ENCODE measurements at places on chromosomes 7 and 10.

GRCh38 chr10:13658871-13659685 lies 72.3 kb downstream of the PRPF18 start:
- DNase-seq: no peak

GRCh38 chr10:94607111-94607510 lies 61.5 kb downstream of the HELLS start:
- no peak for DNase-seq

GRCh38 chr7:128939861-128940410 lies 2.2 kb downstream of the IRF5 start:
- DNase-seq: no peak

DNA sequence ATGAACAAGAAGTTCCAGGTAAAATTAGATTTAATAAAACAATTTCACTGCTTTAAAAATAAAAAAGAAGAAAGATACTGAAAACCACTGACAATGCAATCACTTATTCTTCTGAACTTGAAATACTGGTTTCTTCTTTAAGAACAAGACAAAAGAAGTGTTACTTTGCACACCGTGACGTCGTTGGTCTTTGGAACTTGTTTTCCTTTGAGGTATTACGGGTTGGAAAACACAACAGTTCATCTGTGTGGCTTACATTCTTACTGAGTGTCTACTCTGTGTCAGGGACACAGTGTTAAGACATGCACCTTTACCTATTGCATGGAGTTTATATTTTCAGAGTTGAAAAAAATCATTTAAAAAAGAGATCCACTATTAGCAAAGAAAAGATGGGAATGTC lies 41.3 kb upstream of the UCN3 start:
- no peak for DNase-seq

DNA sequence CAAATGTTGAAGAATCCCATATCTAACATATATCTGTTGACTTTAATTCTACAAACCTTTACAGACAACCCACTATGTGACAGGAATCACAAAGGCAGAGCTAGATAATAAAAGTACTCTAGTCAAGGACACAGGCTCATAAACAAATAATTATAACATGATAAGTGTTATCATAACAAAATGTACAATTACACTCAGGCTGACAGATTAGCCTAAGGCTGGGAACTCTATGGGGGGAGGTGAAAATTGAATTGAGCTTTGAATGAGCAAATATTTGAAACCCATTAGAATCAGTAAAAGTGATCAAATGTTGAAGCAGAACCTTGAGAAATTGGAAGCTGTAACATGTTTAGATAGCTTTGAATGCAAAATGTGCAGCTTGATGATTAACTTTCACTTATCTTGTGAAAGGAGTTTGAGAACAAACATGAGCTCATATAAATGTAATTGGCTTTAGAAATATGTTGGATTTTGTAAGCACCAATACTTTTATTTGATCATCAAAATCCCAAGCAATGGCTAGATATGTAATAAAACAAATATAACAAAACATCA lies 970.2 kb downstream of the SORCS3 start:
- DNase-seq: no peak

- no peak for DNase-seq
Measured at GRCh38 chr7:12719141-12719919, 31.9 kb downstream of the ARL4A start.

DNA sequence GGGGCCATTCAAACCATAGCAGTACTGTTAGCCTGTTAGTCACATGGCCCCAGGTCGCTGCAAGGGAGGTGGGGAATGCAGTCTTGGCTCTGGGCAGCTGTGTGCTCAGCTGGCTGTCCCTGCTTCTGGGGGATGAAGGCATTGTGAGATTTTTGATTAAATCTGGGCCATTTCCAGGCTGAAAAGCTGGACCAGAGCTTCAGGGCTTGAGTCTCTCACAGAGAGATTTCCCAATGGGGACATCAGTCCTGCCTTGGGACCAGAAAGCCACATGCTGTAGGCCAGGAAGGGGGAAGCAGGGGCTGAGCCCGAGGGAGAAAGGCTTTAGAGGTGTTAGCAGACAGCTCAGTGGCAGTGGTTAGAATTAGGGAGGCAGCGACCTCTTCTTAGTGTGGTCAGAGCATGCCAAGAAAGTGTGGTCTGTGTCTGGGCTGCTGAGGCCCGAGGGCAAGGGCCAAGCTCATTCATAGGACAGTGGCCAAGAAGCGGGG lies 33.6 kb downstream of the PALD1 start:
- no peak for DNase-seq

DNA sequence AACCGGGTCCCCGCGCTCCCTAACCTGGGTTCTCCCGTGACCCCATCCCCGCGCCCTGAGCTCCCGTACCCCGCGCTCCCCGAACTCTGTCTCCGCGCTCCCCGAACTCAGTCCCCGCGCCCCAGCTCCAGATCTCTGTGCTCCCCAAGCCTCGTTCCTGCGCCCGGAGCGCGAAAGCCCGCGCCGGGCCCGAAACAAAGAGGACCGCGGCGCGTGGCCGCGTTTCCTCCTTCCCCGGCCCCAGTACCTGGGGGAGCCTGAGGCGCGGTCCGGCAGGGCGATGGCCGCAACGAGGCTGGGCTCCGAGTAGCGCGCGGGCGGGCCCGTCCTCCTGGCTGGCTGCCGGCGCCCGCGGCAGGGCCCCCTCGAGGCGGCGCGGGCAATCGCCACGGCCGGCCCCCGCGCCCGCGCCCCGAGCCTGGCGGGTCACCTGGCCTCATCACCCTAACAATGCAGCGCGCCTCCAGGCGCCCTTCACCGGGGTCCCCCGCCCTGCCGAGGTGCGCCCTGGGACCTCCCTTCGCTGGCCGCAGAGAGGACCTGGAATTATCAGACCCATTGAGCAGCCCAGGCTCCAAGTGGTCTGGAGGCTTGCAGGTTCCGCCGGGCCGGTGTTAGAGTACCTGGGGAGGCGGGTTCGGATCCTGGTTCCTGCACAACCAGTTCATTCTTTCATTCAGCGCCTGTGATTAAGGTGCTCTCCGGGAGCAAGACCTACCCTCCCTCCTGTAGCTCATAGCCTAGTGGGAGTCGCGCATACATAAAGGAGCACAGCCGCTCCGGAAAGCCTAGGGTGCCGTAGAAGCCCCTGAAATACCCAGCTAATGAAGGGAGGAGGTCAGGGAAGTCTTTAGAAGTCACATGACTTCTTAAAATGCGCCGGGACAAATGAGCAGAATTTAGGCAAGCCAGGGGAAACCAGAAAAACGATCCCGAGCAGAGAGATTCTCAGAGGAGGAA lies at the start of gene TNS3:
TSS of gene TNS3 (minus strand) at position 308 of the 960 bp plus-strand sequence. CDS start 142,475 bp downstream, outside the sequence.
- DNase-seq: no peak

DNA sequence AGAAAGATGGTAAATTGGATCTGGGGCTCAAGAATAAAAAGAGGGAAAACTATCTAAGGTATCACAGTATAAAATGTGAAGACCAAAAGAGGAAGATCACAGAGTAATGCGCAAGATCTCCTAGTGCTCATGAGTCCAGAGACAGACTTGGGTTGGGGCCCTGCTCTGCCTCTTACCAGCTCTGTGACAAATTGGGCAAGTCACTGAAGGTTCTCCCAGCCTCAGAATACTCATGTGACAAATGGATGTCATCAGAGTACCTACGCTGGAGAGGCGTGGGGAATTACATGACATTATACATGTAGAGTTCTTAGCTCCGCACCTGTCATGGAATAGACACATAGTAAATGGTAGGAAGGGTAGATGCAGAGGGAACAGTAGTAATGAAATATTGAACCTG lies 124.4 kb downstream of the DOCK4 start:
- no peak for DNase-seq

DNA sequence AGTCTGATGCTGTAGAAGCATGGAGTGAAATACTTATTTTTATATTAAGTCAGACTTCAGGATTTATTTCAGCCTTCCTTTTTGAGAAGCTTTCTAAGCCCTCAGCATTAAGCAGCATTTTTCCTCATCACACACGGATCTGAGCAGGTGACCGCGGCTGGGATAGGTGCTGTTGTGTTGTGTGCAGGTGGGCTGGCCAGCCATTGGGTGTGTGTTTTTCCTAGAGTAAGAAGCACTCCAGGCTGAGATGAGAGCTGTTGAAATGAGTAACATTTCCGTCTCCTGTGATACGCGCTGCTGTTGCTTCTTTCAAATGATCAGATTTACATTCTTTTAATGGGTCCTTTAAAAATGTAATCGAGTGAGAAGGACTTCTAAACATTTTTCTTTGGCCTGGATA lies 63.9 kb downstream of the INSYN2A start:
- no peak for DNase-seq

GRCh38 chr7:149873074-149873969 lies at the start of gene ATP6V0E2:
ATP6V0E2 (plus strand) TSS chr7:149873969; CDS start chr7:149874066, 97 bp downstream.
- DNase-seq: peak; percentile 75

GRCh38 chr10:5744849-5745248 lies 60.2 kb downstream of the TASOR2 start:
- DNase-seq: no peak

DNA sequence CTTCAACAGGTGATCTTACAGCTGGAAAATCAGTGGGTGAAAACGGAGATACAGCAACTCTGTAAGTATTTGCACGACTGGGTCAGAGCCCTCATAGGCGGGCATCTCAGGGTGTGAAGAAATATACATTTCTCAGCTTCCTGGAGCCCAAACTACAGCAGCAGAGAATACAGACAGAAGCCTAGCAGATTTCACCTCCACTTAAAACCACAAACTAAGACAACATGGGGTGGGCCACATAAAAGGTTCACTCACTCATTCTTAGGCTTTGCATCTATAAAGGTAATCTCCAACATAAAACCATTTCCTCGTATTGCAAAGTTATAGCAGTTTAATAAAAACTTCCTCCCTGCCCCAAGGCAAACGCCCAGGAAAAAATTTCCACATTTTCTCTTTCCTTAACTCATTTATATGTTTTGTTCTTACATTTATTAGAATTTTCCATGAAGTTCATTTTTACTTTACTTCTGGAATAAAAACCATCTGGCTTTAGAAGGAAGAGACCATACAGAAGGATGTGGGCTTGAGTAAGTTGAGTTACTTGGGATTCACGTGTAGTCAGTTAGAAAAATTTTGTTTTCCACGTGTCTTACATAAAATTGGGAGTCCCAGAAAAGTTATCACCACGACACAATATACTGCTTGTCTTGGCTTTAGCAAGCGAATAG lies 327.1 kb downstream of the FRMD4A start:
- DNase-seq: no peak

GRCh38 chr7:34019301-34019790 lies 114.0 kb downstream of the BMPER start:
- no peak for DNase-seq

DNA sequence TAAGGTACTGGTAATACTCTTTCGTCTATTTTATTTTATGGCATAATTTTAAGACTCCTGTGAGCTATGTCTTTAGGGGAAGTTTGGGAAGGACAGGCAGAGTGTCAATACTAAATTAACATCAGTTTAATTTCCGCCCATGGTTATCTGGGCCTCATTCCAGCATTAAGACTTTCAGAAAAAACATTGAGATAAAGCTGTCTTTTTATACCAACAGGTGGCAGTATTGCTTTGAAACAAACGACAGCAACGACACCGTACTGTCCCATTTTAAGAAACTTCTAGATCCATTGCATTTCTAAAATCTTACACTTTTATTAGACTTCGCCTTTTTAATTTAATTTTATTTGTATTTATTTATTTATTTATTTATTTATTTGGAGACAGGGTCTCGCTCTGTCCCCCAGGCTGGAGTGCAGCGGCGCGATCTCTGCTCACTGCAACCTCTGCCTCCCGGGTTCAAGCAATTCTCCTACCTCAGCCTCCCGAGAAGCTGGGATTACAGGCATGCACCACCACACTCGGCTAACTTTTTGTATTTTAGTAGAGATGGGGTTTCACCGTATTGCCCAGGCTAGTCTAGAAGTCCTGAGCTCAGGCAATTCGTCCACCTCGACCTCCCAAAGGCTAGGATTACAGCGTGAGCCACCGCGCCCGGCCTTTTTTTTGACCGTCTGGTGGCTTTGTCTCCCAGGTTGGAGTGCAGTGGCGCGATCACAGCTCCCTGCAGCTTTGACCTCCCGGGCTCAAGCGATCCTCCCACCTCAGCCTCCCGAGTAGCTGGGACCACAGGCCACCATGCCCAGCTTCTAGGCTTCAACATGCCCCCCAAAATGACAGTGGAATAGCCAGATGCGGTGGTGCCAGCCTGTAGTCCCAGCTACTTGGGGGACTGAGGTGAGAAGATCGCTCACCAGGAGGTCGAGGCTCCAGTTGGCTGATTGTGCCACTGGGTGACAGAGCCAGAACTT lies 78.7 kb upstream of the C1GALT1 start:
- peak; percentile 63 for DNase-seq

- no peak for DNase-seq
Measured at GRCh38 chr10:1362589-1363445, 306.6 kb downstream of the WDR37 start.

GRCh38 chr10:104342941-104343411 lies 4.7 kb upstream of the ITPRIP start:
- DNase-seq: no peak

DNA sequence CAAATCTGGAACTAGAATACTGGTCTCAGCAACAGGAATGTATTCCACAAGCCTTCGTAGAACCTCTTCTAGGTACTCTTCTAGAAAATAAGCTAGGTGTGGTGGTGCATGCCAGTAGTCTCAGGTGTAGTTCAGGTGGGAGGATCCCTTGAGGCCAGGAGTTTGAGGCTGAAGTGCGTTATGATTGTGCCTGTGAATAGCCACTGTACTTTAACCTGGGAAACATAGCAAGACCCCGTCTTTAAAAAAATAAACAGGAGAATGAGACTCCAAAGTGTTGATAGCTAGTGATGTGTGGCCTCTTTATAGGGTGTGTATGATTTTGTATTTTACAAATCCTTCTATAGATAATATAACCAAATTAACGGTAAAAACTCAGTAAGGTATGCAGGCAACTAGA lies 1.5 kb upstream of the ZNF775 start:
- no peak for DNase-seq

GRCh38 chr7:5780801-5781496 lies 514 bp downstream of the RNF216 start:
- no peak for DNase-seq

GRCh38 chr7:30471205-30471604 lies 7.4 kb downstream of the NOD1 start:
- no peak for DNase-seq

- no peak for DNase-seq
Measured at GRCh38 chr10:118698421-118698820, 56.3 kb downstream of the CACUL1 start.

DNA sequence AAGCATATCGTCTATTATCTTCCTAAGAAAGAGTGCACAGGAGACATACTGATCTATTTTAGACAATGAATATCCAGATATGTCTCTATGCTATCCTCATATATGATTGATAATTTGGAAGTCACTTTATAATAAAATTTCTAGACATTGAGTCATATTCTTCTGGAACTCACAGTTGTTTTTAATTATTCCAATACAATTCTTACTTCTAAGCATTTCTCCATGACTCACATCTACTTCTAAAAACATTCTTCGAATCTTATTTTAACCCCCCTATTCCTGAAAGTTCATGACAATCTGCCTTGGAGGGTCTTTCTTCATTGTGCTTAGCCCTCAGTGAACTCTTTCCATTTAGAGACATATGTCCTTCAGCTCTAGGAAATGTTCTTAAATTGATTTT lies 368.1 kb downstream of the MDFIC start:
- no peak for DNase-seq

GRCh38 chr10:122672655-122673054 lies 27.0 kb downstream of the C10orf120 start:
- DNase-seq: no peak

GRCh38 chr10:29534590-29534989 lies 100.2 kb downstream of the SVIL start:
- DNase-seq: no peak
